ENCODE measurements at places on chromosomes 2 and 18.

- DNase-seq: no peak
Observed at GRCh38 chr2:159895258-159896065, 97.5 kb upstream of the CD302 start.

GRCh38 chr2:201452922-201453643 is 1.5 kb downstream of the STRADB start:
- DNase-seq: no peak

DNA sequence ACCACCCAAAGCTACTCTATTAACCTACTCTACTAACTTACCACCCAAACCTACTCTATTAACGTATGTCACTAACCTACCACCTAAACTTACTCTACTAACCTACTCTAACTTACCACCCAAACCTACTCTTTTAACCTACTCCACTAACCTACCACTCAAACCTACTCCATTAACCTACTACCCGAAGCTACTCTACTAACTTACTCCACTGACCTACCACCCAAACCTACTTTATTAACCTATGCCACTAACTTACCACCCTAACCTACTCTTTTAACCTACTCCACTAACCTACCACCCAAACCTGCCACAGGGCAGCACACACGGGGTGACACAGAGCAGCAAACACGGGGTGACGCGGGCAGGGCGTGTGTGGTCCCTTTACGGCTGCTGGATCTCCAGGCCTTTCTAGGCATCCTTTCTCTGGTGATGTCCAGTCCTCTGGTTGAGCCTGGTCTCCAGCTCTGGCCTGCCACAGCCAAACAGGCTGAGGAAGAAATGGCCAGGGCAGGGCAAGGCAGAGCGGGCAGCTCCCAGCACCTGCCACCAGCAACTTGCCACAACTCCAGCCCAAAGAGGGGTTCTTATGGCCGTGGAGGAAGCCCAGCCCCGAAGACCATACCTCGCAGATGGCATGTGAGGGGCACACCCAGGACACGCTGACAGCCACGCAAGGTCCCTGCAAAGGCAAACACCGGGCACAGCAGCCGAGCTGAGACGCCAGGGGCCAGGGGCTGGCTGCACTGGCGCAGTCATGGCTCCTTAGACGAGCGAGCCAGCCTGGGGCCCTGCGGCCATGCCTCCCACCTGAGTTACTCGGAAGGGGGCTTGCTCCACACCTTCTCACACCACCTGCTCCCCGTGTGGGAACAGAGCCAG is 25.7 kb downstream of the PXDN start:
- no peak for DNase-seq

DNA sequence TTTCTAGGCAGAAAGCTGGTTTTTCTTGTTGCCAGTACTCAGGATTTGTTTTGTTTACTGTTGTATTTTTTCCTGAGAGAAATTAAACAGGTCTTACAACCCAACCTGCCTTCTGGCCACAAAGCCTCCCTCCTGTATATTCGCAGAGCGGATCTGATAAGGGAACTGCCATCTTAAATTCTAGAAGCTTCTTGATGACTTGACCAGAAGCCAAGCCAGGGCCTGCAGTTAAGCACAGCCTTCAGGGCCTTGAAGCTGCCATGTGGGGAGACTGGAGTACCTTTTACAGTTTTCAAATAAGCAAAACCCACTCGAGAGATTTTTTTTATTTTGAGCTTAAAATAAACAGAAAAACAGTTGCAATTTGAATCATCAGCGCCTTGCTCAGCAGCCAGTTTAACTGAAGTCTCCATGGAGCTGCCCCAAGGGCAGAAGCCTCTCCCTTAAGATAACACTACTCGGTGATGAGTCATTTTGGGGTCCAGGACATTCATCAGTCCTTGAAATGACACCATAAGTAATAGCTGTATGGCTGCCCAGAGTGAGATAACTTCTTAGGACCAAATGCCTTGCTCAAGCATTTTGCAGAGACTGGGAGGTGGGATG is 51.5 kb upstream of the PHLPP1 start:
- no peak for DNase-seq

- no peak for DNase-seq
Observed at GRCh38 chr2:7292154-7292691, 375.0 kb downstream of the RNF144A start.

DNA sequence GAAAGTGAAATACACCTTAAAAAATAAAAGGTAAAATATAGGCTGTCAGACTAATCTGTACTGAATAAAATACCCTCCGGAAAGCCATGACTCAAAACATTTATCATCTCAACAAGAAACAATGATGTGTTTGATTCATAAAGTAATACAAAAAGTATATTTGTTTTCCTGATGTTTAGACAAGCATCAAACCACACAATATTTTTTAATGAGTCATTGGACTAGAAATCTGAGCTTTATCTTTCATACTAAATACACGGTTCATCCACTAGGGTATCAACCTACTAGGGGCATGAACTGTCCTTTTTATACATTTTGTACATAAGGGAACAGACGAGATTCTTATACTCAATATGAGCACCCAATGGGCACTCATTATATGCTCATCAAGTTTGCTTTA is 31.3 kb downstream of the CD226 start:
- no peak for DNase-seq

DNA sequence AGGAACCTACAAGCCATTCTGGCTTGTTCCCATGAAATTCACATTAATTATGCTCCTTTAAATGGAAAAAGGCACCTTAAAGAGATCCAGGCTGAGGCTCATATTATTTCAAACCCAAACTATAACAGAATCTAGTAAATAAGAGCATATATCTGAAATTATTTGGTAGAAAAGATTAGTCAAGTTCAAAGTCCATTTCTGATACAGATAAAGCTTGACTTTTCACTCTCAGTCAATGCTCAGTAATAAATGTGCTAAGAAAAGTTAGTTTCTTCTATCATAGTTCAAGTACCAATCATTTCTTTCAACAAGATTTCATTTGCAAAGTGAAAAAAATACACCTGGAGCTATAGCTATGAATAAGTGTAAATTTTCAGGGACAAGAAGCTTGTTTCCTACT is 61.8 kb upstream of the NARS1 start:
- DNase-seq: no peak

GRCh38 chr18:8948471-8949149 is 153.9 kb upstream of the NDUFV2 start:
- no peak for DNase-seq

GRCh38 chr2:31831585-31831984 is 179.2 kb downstream of the MEMO1 start:
- DNase-seq: no peak

DNA sequence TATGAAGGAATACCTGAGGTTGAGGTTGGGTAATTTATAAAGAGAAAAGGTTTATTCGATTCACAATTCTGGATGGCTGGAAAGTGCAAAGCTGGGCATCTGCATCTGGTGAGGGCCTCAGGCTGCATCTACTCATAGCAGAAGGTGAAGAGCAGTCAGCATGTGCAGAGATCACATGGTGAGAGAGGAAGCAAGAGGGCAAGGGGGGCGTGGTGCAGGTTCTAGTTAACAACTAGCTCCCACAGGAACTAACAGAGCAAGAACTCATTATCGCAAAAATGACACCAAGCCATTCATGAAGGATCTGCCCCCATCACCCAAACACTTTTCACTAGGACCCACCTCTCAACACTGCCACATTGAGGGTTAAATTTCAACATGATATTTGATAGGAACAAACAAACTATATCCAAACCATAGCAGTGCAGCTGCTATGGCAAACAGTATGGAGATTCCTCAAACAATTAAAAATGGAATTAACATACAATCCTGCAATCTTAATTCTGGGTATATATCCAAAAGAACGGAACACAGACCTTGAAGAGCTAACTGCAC is 72.8 kb upstream of the LDLRAD4 start:
- DNase-seq: no peak

DNA sequence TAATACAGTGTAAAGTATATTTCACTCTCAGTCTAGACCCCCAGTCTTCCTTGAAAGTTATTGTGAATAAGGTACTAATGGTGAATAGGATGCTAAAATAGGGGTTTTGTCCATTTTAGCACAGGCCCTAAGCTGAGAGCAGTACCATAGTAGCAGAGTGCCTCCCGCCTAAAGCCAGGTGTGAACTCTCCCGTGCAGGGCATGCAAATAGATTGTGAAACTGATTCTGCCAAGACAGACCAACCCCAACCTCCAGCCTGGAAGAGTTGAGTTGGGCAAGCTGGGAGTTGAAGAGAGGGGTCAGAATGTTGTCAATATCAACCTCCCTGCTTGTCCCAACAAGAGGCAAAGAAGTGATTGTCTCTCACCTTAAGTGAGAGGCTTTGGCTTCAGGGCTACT is 97.4 kb upstream of the CYRIA start:
- DNase-seq: no peak

DNA sequence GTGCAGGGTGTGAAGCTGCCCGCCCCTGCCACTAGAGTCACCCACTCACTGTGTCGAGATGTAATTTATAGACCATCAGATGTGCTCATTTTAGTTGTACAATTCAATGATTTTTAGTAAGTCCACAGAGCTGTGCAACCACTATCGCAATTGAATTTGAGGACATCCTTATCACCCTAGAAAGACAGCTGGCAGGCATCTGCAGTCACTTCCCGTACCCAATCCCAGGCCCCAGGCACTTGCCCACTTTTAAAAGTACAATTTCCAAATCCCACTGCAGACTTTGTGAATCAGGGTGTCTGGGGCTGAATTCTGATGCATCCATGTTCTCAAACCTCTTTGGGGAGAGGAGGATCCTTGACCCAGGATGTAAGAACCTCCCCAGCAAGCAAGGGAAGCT is 521.3 kb upstream of the SALL3 start:
- DNase-seq: no peak

DNA sequence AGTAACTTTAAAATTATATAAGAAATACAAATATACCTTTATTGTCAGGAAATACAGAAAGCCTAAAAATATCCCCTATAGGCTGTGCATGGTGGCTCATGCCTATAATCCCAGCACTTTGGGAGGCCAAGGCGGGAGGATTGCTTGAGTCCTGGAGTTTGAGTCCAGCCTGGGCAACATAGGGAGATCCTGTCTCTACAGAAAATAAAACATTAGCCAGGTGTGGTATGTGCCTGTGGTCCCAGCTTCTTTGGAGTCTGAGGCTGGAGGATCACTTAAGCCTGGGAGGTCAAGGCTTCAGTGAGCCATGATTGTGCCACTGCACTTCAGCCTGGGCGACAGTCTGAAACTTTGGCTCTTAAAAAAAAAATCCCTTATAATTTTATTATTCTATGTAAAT is 29.1 kb downstream of the GLS start:
- DNase-seq: no peak

DNA sequence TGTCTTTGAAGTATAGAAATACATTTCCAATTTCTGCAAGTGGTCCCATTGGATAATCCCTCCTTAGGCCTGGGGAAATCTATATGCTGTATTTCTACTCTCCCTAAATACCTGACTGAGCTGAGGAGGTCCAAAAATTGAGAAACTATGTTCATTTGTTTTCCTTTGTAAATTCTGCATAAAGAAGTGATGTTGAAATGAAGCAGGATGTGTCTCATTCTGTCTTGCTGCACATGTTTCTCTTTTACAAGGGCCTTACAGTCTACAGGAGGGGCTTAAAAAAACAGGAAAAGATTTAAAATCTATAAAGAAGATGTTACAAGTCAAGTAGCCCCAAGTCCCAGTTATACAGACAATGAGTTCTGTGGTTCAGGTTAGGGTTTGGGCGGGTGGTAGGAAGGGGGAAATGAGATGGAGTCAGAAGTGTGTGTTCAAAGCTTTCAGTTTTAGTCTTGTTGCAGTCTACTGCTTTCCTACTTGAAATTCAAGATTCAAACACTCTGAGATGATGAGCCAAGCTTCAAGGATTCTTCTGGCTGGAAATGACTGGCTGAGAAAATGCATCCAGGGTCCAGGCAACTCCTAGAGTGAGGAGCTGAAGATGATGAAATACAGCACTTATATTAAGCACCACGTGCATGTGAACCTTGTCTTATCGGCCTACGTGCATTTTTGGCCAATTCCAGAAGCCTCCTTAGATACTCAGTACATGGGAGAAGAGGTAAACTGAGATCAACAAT is 146.3 kb upstream of the CELF4 start:
- no peak for DNase-seq

- no peak for DNase-seq
Observed at GRCh38 chr2:236665101-236665500, 95.5 kb downstream of the ACKR3 start.

DNA sequence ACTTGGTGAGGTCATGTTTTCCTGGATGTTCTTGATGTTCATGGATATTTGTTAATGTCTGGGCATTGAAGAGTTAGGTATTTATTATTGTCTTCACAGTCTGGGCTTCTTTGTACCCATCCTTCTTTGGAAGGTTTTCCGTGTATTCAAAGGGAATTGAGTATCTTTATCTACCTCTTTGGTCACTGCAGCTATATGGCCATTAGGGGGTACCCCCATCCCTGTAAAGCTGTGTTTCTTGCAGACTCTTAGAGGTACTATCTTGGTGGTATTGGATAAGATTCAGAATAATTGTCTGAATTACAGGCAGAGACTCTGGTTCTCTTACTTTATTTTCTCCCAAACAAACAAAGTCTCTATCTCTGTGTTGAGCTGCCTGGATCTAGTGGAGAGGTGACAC is 401.6 kb upstream of the FSIP2 start:
- no peak for DNase-seq

GRCh38 chr18:59210299-59210698 is 9.7 kb upstream of the GRP start:
- DNase-seq: no peak

DNA sequence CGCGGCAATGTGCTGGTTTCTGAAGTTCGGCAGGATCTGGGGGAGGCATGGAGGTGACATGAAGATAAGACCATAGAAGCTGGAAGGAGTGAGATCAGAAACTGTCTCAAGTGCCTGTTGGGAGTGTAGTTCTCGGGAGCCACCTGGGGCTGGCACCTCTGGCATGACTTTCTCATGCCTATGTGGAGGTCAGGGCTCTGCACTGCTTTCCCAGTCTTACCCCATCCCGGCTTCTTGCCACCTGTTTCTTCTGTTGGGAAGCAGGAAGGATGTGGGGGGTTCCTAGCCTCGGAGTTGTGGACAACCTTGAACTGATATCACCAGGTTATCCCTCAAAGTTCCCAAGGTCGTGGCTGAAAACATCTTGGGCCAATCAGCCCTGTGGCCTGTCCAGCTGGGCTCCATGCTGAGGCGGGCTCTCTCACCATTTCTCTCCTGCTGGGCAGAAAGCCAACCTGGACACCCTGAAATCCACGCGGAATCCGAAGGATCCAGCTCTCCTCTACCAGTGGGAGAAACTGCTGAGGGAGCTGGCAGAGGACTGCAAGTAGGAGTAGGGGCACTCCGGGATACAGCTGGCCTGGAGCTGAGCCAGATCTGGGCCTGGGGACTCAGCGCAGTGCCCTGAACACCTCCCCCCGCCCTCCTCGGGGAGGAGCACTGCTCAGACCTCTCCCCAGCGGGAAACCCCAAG is 42.5 kb downstream of the FER1L5 start:
- DNase-seq: no peak

GRCh38 chr2:23615216-23616020 is 230.4 kb downstream of the KLHL29 start:
- no peak for DNase-seq
